ENCODE measurements at places on chromosomes 7 and 10.

- no peak for DNase-seq
These were observed 103.7 kb downstream of the RBM20 start for GRCh38 chr10:110747609-110748464.

DNA sequence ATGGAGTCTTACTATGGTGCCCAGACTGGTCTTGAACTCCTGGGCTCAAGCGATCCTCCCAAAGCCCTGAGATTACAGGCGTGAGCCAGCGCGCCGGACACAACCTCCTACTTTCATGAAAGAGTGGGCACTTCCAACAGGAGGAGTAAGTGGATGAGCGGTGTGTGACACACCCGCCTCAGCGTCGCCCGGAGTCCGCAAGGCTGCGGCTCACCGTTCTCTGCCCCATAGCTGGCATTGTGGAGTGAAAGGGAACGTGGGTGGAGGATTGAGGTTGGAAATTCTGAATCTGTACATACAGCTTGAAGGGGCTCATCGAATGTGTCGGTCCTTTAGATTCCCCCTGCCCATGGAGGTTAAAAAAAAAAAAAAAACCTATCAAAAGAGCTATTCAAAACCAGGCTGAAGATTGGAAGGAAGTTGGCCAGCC is 524 bp upstream of the PRXL2A start:
- DNase-seq: peak; percentile 93

DNA sequence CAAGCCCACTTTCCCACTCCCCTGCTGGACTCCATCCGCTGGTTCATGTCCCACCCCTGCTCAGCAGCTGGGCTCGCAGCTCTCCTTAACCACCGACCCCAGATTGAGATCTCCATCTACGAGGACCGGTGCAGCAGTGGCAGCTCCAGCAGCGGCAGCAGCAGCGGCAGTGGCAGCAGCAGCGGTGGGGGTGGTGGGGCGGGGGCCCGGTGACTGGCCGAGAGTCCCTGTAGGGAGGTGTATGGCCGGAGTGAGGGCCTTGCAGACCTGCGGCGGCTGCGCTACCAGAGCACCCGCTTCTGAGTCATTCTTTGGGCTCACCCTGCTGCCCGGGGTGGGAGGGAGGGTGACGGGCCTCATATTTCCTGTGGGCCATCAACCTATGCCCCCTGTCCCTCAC is 15.8 kb downstream of the GOLGA7B start:
- no peak for DNase-seq

DNA sequence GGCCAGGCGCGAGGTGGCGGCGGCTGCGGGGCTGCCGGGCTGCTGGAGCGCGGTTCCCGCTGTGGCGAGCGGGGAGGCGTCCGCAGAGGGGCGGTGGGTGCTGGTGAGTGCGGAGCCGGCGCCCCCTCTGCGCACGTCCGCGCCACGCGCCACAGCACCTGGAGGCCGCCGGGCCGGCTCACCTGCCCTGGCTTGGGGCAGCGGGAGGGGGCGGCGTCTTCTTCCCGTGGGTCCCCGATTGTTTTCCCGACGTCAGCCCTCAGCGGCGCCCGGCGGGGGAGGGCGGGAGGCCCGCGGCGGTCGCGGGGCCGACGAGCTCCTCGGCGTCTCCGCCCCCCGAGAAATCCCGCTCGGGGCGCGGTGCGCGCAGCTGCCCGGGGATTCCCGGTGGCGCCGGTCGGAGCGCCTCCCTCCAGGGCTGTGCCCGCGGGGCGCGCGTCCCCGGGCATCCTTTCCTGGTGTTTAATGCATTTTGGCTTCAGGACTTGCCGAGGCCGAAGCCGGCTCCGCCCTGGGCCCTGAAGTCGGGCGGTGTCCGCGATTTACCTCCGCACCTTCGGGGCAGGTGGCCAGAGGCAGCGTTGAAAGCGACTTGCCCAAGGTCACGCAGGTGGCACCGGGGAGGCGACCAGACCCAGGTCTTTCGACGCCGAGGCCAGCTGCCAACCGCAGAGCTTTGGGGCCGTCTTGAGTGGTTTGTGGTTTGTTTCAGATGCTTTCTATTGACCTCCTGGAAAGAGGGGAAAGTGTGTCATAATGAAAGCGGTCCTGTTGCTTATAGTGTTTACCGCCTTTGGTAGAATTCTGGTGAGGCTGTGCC is 561 bp downstream of the PLEKHA1 start:
- DNase-seq: peak; percentile 49

- DNase-seq: no peak
These were observed 42.1 kb downstream of the FAM53B start for GRCh38 chr10:124701881-124702656.

DNA sequence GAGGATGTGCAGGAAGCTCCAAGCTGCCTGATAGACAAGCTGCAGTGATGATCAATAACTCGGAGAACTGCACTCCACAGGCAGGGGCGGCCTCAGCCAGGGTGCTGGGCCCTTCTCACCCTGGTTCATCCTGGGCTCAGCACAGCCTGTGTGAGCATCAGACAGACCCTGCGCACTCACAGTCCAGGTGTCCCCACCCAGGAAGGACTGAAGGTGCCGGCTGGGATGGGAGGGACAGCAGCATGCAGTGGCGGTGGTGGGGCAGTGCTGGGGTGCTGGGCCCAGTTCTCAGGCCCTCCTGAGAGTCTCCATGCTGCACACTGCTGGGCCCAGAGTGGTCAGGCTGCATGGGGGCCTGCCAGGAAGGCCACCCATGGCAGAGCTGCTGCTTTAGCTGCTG is 74.1 kb downstream of the ITIH5 start:
- no peak for DNase-seq

DNA sequence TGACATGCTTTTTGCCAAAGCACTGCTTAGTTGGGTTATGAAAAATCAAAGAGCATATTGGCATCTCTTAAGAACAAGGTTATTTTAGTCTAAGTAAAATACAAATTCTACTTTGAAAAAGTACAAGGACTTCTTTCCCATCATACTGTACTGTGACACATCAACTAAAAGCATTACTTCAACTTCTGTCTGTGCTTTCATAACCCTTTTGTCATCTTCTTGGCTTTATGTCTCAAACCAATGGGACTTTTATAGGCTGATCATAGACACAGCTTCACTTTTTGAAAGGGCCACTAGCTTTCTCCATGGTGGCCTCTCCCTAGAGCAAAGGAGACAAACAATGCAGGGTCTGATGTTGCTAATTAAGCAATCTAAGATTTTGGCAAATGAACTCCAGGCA is 188.9 kb upstream of the CSTF2T start:
- DNase-seq: no peak

DNA sequence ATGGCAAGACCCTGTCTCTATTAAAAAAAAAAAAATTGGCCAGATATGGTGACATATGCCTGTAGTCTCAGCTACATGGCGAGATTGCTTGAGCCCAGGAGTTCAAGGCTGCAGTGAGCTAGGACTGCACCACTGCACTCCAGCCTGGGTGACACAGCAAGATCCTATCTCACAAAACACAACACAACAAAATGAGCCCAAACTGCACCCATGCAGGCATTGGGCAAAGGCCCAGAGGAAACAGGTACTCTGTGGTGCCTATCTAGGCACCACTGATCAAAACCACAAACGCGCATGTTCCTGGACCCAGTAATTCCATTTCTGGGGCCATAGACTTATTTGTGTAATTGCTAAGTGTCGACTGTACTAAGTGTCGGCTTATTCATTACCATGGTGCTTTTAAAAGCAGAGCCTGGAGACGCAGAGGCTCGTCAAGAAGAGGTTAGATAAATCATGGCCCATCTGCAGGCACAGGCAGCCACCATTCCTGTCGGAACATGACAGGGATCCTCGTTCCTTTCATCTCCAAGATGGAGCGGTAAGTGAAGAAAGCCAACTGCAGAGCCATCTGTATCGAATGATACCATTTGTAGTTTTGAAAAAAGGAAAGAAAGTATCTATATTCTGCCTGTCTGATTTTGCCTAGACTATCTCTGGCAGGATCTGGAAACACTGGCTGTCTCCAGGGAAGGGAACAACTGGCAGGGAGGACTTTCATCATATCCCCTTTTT is 160.4 kb upstream of the RHEB start:
- no peak for DNase-seq

- no peak for DNase-seq
These were observed 164.9 kb upstream of the RHOBTB1 start for GRCh38 chr10:61108915-61109314.

- DNase-seq: no peak
These were observed 19.6 kb downstream of the R3HCC1L start for GRCh38 chr10:98154076-98154475.

GRCh38 chr7:74272305-74273038 is 16.7 kb upstream of the CLIP2 start:
- peak; percentile 76 for DNase-seq

- DNase-seq: no peak
These were observed 117.2 kb downstream of the ELFN1 start for GRCh38 chr7:1787241-1787640.

GRCh38 chr10:22365644-22366434 is 20.5 kb downstream of the SPAG6 start:
- no peak for DNase-seq

DNA sequence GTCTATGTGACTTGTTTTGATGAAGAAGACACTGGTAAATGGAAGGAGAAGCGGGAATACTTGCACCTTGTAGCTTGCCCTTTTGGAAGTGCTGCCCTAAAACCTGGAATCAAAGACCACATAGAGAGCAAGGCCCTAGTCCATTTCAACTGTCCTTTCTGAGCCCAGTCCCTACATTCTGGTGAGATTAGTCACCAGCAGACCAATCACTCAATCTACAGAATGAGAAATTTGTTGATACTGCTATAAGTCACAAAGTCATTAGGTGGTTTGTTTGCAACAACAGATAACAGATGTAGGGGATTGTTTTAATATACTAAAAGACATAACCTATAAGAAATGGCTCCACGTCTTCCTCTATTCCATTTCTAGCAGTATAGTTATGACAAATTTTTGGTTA is 33.6 kb downstream of the WASL start:
- no peak for DNase-seq

DNA sequence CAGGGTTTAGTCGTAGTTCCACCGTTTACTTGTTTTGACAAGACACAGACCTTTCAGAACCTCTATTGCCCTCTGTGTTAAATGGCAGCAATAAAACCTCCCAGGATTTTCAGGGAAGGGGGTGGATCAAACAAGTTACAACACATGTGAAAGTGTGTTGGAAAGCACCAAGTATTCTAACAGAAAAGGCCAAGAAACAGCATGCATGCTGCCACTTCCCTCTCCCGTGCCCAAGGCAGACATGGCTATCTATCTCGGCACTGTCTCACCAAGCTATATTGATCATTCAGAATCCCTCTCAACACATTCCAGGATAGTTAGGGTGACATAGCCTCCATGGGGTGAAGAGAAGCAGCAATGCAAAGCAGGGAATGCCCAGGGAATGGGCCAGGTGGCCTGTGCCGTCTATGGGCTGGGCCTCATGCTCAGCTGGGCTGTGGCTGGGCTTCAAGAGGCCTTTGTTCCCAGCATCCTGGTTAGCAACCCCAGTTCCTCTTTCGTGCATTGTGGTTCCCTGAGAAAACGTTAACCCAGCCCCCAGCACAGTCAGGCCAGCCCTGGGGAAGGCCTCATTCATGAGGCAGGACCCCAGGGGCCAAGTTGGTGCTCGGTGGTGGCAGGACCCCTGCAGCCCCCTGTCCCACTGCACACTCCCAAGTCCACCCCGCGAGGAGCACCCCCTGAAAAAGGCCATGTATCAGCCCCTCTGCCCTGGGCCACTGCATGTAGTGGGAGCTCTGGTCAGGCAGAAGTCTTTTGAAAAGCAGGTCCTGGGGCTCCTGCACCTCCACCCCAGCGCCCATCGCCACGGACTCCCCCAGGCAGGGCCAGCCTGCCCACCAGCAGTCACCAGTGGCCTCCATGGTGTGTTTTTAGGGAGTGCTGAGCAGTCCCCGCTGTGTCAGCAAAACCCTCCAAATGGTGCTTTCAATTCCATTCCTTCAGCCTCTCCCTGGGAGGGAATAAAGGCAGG is 25.5 kb downstream of the VSIR start:
- no peak for DNase-seq

DNA sequence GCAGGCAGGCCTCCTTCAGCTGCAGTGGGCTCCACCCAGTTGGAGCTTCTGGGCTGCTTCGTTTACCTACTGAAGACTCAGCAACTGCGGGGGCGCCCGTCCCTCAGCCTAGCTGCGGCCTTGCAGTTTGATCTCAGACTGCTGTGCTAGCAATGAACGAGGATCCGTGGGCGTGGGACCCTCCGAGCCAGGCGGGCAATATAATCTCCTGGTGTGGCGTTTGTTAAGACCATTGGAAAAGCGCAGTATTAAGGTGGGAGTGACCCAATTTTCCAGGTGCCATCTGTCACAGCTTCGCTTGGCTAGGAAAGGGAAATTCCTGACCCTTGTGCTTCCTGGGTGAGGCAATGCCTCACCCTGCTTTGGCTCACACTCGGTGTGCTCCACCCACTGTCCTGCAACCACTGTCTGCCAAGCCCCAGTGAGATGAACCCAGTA is 159.2 kb upstream of the FOXP2 start:
- no peak for DNase-seq

DNA sequence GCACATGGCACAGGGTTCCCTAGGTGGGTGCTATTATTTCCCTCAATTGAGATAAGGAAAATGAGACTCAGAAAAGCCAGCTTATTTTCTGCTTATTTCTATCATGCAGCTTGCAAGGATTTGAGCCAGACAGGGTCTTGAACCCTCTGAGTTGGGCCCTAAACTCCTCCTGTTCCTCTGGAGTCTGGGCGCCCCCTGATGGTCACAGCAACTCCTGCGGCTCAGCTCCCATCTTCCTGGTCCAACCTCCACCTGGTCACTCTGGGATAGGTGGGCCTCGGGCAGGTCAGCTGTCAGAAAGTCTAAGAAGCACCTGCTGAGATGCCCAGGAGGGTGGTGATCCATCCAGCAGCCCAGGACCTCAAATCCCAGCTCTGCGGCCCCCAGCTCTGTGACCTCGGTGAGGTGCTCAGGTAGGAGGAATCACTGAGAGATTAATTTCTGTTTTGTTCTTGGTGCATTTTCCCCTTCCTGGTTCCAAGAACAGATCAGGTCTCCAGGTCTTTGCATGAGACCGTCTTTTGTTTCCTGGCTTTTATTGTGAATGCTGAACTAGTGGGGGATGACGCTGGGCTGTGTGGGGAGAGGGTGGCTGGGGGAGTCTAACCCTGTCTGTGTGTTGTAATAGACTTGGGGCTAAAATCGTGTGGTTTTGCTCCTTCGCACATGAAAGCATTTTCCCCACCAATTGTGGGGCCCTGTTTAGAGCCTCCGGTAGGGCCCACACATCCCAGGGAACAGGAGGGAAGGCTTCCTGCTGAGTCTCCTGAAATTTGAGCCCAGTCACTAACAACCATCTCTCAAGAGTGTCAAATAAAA is 32.8 kb downstream of the TMEM130 start:
- DNase-seq: peak; percentile 29

- no peak for DNase-seq
These were observed 46.6 kb upstream of the A1CF start for GRCh38 chr10:50931948-50932431.

DNA sequence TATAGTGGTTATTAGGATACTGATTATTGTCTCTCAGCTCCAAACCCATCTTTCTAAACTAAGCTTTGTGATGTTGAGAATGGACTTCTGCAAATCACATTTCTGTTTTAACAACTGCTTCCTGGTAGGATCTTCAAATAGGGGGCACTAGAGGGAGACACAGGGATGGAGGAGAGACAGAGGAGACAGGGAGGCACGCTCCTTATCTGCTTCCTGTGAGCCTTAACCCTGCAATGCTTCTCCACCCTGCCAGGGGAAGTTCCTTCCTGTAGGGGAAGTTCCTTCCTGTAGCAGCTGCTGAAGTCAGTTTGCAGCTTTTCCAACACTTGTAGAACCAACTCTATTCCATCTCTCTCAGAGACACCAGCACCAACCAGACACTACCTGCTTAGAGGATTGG is 847.2 kb downstream of the CCSER2 start:
- DNase-seq: peak; percentile 2

- DNase-seq: peak; percentile 59
These were observed 716 bp downstream of the SMARCD3 start for GRCh38 chr7:151247611-151248345.
